ENCODE measurements at places on chromosomes 6 and 20.

DNA sequence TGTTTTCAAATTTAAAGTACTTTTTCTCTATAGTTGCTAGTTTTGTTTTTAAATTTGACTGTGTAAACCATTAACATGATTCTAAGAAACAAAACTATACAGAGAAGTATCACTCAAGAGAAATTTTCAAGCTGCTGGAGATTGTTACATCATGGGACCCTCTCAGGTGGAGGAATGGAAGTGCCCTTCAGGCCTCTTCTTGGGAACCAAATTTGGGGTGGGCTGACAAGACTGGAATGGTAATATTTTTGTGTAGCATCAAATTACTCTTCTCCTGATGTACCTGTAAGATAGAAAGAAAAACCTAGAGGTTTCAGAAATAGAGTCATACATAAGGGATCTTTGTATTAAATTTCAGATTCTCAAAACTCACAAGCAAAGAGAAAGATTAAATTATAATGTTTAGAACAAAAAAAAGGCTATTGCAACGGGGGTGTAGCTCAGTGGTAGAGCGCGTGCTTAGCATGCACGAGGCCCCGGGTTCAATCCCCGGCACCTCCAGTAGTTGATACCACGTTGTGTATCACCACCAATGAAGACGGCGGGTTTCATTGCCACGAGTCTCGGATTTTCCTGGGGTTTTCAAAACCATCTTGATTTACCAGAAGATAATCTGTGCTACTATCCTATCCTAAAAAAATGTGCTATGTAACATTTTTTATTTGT lies 193.7 kb downstream of the GPX5 start:
- no peak for DNase-seq

DNA sequence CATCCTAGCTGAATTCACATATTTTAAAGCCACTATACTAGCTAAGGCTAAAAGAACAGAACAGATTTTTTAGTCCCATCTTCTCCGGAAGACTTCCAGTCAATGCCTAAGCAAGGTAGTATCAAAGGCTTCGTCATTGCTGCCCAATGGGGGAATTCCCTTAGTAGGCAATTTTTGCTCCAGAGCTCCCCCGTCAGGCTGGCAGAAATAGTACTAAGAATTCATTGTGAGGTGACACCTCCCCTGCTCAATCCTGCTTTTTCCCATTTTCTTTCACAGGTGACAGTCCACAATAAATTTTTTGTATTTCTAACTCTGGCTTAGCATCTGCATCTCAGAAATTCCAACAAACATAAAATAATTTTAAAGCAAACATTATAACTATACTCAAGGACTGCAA lies 52.8 kb upstream of the SRSF6 start:
- DNase-seq: no peak

- DNase-seq: no peak
Measured at GRCh38 chr20:53739799-53740785, 146.5 kb upstream of the ZNF217 start.

DNA sequence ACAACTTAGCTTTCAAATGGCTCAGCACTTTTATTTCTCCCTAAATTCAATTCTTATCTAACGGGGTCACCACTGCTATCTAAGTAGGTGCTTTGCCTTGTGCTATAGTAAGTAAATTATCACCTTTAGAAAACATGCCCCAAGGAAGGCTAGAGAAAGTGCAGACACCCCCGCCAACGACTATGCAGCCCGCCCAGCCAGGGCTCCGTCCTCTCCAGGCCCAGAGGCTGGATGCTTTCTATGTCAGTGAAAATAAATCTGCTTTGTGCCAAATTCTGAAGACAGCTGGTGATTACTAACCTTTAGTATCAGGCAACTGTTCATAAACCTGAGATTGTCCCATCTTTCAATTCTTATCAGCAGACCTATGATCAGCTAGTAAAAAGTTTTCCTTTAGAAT lies 14.3 kb downstream of the KIAA0319 start:
- DNase-seq: no peak

GRCh38 chr20:20317621-20318364 lies 50.1 kb upstream of the INSM1 start:
- DNase-seq: no peak

Data from T-cell (primary cell).